Fibroblast of skin of right biceps (primary cell): ENCODE measurements at places on chromosomes 12 and 14.

- DNase-seq: peak; percentile 54
These were observed 37.3 kb upstream of the ADGRD1 start for GRCh38 chr12:130916241-130916911.

DNA sequence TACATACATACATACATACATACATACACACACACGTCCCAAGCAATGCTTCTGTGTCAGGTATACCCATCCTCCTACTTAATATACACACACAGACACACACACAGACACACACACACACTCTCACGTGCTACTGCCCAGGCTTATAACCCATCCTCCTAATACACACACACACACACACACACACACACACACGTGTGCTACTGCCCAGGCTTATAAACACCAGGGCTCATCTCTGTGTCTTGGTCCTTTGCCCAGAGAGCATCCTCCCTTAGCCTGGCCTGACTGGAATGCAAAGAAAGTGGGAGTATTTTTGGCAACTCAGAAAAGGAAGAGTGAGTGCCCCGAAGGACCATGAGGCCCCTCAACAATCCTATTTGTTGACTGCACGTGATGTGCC, 129.0 kb downstream of the RBM19 start:
- DNase-seq: peak; percentile 17

GRCh38 chr12:84502907-84503787, 409.5 kb downstream of the SLC6A15 start:
- DNase-seq: peak; percentile 70

- no peak for DNase-seq
These were observed 11.6 kb downstream of the IAPP start for GRCh38 chr12:21384261-21384660.
